Karpas-422 (cell line): ENCODE measurements at places on chromosomes 5 and 9.

- no peaks in the 10 kb centered on the region for H3K4me1 ChIP-seq
- no peak for DNase-seq
- H3K36me3 ChIP-seq: no peaks in the 10 kb centered on the region
- H3K27ac ChIP-seq: no peak overlapping the region
- no peaks in the 10 kb centered on the region for H3K27me3 ChIP-seq
Observed at GRCh38 chr5:97499605-97500004, 316.6 kb upstream of the RIOK2 start.

DNA sequence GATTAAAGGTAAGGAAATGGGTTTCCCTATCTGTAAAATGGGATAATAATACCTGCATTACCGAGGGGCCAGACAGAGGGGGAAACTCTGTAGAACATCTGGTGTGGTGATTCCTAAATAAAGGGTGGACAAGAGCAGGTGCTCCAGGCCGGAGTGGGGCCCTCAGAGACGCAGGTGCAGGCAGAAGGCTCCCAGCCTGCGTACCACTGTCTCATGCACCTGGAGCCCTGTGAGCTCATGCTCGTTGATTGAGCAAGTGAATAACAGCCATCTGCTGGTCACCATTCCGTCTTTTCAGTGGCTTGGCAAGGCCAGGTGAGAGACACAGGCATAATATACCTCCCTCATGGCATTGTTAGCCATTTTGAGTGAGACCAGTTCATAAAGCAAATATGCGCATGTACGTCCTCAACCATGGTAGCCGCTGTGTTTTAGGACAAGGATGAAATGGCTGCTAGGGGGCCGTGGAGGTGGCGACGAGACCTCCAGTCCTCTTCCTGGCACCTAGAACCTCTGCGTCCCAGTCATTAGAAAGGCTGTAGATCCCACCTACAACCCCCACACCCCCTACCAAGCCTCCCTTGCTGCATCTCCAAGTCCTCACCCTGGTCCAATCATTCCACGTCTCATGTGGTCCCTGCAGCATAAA, 198.0 kb upstream of the MVB12B start:
- no peak overlapping the region for H3K27ac ChIP-seq
- no peaks in the 10 kb centered on the region for H3K4me1 ChIP-seq
- no peak overlapping the region for H3K4me3 ChIP-seq
- no peaks in the 10 kb centered on the region for H3K36me3 ChIP-seq
- no peak for DNase-seq

DNA sequence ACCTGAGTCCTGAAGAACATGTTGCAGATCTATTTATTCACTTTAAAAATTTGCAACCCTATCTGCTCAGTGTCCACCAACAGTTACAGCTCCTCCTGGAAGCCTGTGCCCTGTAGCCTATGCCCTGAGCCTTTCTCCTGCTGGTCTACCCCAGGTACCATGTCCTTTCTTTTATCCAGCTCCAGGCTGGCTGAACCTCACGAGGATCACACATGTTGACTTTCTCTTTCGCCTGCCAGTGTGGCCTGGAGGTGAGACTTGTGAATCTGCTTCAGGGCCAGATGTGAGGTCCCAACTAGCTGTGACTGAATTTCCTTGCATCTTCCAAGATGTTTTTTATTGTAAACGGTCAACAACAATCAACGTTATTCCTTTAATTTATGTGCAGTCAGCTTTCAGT, 70.7 kb downstream of the GDNF start:
- H3K27ac ChIP-seq: no peak overlapping the region
- no peaks in the 10 kb centered on the region for H3K36me3 ChIP-seq
- H3K27me3 ChIP-seq: no peaks in the 10 kb centered on the region
- DNase-seq: no peak
- H3K4me1 ChIP-seq: no peaks in the 10 kb centered on the region
- no peak overlapping the region for H3K4me3 ChIP-seq

DNA sequence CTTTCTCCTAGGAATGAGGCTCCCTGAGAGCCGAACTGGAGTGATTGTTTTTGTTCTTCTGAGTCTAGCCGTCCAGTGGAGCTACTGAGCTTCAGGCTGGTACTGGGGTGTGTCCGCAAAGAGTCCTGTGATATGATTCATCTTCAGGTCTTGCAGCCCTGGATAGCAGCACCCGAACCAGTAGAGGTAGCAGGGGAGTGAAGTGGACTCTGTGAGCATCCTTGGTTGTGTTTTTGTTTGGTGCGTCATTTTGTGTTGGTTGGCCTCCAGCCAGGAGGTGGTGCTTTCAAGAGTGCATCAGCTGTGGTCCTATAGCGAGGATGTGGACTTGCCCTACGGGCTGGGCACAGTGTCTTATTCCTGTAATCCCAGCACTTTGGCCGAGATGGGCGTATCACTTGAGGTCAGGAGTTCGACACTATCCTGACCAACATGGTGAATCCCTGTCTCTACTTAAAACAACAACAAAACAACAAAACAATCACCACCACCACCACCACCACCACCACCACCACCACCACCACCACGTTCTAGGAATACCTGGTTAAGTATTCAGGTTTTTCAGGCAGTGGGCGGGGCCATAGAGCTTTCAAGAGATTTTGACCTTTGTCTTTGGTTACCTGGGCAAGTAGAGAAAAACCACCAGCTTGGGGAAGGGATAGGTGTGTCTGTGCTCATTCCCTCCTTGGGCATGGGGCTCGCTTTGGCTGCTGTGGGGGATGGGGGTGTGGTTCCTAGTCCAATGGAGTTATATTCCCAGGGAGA, 154.0 kb downstream of the WDR70 start:
- no peak overlapping the region for H3K4me3 ChIP-seq
- no peak overlapping the region for H3K27ac ChIP-seq
- H3K27me3 ChIP-seq: no peaks in the 10 kb centered on the region
- DNase-seq: no peak

GRCh38 chr5:44665101-44665701, 143.5 kb upstream of the MRPS30 start:
- H3K27ac ChIP-seq: no peak overlapping the region
- H3K4me3 ChIP-seq: no peak overlapping the region
- no peaks in the 10 kb centered on the region for H3K27me3 ChIP-seq
- DNase-seq: no peak

DNA sequence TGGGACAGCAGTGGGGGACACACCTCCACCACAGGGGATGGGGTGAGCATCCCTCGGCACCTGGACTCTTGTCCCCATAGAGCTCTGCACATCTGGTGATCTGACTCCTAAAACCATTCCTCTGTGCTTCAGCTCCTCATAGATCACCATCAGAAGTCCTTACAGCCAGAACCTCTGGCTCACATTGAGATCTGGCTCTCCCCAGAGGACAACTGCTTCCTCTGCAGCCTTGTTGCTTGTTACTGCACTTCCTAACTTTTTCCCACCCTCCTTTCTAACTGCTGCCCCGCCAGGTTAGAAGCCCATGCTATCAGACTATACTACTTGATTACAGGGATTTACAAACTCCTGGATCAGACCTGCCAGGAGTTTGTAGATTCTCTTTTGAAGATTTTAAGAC, 64.5 kb downstream of the ARSB start:
- no peaks in the 10 kb centered on the region for H3K27me3 ChIP-seq
- H3K4me1 ChIP-seq: no peaks in the 10 kb centered on the region
- no peak for DNase-seq
- H3K4me3 ChIP-seq: no peak overlapping the region
- no peaks in the 10 kb centered on the region for H3K36me3 ChIP-seq

DNA sequence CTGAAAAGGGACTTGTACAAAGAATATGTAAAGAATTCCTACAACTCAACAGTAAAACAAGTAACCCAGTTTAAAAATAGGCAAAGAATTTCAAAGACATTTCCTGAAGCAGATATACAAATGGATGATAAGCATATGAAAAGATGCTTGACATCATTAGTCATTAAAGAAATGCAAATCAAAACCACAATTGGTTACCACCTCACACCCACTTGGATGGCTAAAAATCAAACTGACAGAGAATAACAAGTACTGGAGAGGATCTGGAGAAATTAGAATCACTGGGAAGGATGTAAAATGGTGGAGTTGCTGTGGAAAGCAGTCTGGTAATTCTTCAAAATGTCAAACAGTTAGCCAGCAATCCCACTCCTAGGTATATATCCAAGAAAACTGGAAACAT, 12.5 kb upstream of the FOXE1 start:
- H3K4me3 ChIP-seq: no peak overlapping the region
- H3K36me3 ChIP-seq: no peaks in the 10 kb centered on the region
- peaks cover 7% of the 10 kb centered on the region for H3K4me1 ChIP-seq
- no peak for DNase-seq
- H3K27ac ChIP-seq: no peak overlapping the region

DNA sequence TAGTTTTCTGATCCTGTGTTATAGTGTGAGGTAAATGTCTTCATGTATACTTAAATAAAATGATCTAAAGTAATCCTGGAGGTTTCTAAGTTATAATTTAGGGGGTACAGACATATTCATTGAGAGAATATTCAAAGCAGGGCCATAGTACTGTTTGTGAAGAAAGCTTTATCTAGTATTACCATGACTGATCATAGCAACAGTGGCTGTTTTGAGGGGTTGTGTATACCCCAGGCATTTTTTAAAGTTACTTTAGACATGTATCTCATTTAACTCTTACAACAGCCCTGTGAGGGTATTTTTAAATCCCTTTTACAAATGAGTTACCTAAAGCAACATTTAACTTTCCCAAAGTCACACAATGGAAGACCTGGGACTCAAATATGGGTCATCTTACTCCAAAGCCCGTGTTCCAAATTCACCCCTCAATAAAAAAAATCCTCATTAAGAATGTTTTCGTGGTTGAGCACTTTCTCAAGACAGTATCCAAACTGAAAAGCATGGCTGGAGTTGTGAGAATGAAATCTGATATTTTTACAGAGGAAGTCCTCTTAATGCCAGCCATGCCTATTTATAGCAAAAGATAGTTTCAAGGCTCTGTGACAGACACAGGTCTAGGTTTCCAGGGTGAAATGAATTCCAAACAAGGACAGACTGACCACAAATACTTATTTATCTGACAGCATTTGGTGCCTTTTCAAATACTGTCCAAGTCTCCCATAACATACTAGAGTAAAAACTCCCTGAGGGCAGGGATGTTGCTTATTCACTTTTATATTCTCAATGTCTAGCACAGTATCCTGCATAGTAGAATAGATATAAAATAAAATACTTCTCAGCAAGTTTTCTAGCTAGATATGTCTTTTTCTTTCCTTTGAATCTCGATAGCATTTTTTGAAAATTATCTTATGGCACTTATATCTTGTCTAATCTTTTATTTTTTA, 10.4 kb downstream of the STOM start:
- peak overlapping the region; percentile 16; the same call in 1 of the 2 replicates for H3K27ac ChIP-seq
- peak; percentile 57 for DNase-seq
- H3K27me3 ChIP-seq: no peaks in the 10 kb centered on the region
- H3K36me3 ChIP-seq: no peaks in the 10 kb centered on the region
- H3K4me1 ChIP-seq: peaks cover 34% of the 10 kb centered on the region

DNA sequence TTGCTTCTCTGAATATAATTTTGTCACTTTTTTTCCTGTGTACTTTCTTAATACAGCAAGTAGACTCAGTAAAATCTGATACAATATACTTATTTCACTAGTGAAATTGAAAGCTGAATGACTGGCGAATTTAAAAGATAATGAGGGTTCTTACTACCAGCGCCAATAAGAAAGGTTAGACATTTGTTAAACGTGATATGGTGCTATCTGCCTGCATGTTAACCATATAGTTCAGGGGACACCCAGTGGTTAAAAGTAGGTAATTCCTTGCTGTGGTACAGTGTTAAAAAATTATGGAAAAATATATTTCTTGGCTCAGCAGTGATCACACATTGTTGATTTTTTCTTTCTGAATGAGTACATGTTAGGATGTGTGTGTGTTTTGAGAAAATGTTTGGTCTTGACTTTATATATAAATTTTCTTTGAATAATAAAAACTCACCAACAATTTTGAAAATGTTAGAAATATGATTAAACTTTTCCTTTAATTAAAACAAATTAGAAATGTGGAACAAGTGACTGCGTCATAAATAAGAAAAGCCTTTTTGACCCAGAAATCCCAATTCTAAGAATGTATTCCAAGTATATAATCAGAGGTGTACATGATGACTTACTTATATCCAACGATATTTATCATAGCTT, 25.8 kb downstream of the CAST start:
- peaks cover 38% of the 10 kb centered on the region for H3K4me1 ChIP-seq
- H3K36me3 ChIP-seq: no peaks in the 10 kb centered on the region
- H3K4me3 ChIP-seq: peak overlapping the region; percentile 57
- H3K27me3 ChIP-seq: no peaks in the 10 kb centered on the region
- DNase-seq: peak; percentile 79

GRCh38 chr5:130323804-130324454, 419.7 kb downstream of the CHSY3 start:
- no peaks in the 10 kb centered on the region for H3K27me3 ChIP-seq
- peak; percentile 85 for DNase-seq
- H3K27ac ChIP-seq: peak overlapping the region; percentile 69
- no peak overlapping the region for H3K4me3 ChIP-seq
- H3K36me3 ChIP-seq: peaks cover 3% of the 10 kb centered on the region; the same call in 1 of the 2 replicates
